ENCODE measurements at places on chromosomes 1 and 21. TPM values are rescaled to one million over a fixed set of nuclear protein-coding genes. Genes with fewer than 3 reads are reported as not detected.

The LCE1A gene
- total RNA-seq: not detected

The CNR2 gene
- total RNA-seq: not detected

The OR2L8 gene
- not detected for total RNA-seq

The PDZK1 gene
- total RNA-seq: 0.28 TPM

The ST6GALNAC5 gene
- 1.1 TPM for total RNA-seq

The NUDT4B gene
- total RNA-seq: 17.1 TPM

The GSTM4 gene
- total RNA-seq: 14.8 TPM

The CCDC17 gene
- 0.74 TPM for total RNA-seq

The LRRC7 gene
- total RNA-seq: under 0.01 TPM

The KRTAP25-1 gene
- not detected for total RNA-seq

The DPT gene
- total RNA-seq: 0.18 TPM

The KRTAP7-1 gene
- total RNA-seq: not detected

The KIF21B gene
- total RNA-seq: under 0.01 TPM

The OBSCN gene
- 7.2 TPM for total RNA-seq

The CLCNKB gene
- total RNA-seq: 0.14 TPM

The FAM72D gene
- 0.37 TPM for total RNA-seq

The ASTN1 gene
- not detected for total RNA-seq

All from smooth muscle cell of bladder (primary cell).